ENCODE measurements at places on chromosomes 3 and 15. TPM values are rescaled to one million over a fixed set of nuclear protein-coding genes. Genes with fewer than 3 reads are reported as not detected.

CEP70 gene
- 15.7 TPM for total RNA-seq

KBTBD13 gene
- not detected for total RNA-seq

ADAMTS9 gene
- 2.3 TPM for total RNA-seq

- H3K4me1 ChIP-seq, result no peaks in the 10 kb centered on the region
- no peaks in the 10 kb centered on the region for H3K36me3 ChIP-seq
- DNase-seq, result no peak
These were observed 24.7 kb downstream of the TNFAIP8L3 start for GRCh38 chr15:51069983-51070382.

- H3K36me3 ChIP-seq, result no peaks in the 10 kb centered on the region
- DNase-seq, result no peak
- no peaks in the 10 kb centered on the region for H3K4me1 ChIP-seq
- H3K27ac ChIP-seq, result no peak overlapping the region
These were observed 1643.0 kb downstream of the OTOL1 start for GRCh38 chr3:163139600-163139999.
